Endothelial cell of umbilical vein (primary cell): ENCODE measurements at places on chromosomes 12 and 14. TPM values are rescaled to one million over a fixed set of nuclear protein-coding genes. Genes with fewer than 3 reads are reported as not detected.

SLC35E3 gene
- 9.9 and 13.8 TPM in 2 replicates for total RNA-seq

PTHLH gene
- total RNA-seq, result 0.60 and 1.1 TPM in 2 replicates

CCDC196 gene
- total RNA-seq, result not detected in 2 replicates

KLRF1 gene
- not detected in 2 replicates for total RNA-seq

C3AR1 gene
- 0.21 and 0.22 TPM in 2 replicates for total RNA-seq

KCNK10 gene
- not detected in 2 replicates for total RNA-seq

KRT73 gene
- not detected in 2 replicates for total RNA-seq

CRACR2A gene
- 14.9 and 15.9 TPM in 2 replicates for total RNA-seq

HHIPL1 gene
- total RNA-seq, result 2.0 and 2.1 TPM in 2 replicates

CEBPE gene
- total RNA-seq, result not detected in 2 replicates

DNA sequence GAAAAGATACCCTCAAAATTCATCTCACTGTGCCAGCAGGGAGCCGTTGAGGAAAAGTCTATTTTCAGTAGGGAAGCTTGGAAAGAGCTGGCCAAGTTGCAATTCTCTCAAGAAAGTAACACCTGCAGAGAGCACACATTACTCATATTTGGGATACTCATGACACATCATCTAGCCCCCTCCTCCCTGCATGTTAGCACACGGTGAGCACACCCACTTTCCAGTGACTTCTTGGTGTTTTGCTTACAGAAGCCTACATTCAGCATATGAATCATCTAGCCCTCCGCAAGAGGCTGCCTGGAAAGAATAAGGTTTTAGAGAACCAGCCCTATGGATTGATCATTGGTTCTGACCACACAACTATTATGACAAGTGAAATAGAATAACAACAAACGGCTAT is 124.5 kb downstream of the PTPRO start:
- no peak for DNase-seq

DNA sequence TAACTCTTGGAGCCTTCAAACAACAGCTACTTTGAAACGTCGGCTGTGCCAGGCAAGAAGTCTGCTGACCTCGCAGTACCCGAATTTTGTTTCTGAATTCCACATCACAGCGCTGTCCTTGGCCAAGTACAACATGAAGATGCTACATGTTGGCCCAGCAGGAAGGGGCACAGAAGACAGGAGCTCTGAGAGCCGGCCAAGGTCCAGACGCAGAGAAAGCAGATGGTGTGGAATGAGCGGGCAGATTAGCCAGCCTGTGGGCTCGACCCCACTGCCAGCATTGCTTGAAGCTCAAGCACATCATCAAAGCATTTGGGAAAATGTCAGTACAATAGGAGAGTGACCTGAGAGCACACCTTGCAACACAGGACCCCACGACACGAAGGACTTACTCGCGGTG is 64.5 kb downstream of the FZD10 start:
- DNase-seq, result no peak

DNA sequence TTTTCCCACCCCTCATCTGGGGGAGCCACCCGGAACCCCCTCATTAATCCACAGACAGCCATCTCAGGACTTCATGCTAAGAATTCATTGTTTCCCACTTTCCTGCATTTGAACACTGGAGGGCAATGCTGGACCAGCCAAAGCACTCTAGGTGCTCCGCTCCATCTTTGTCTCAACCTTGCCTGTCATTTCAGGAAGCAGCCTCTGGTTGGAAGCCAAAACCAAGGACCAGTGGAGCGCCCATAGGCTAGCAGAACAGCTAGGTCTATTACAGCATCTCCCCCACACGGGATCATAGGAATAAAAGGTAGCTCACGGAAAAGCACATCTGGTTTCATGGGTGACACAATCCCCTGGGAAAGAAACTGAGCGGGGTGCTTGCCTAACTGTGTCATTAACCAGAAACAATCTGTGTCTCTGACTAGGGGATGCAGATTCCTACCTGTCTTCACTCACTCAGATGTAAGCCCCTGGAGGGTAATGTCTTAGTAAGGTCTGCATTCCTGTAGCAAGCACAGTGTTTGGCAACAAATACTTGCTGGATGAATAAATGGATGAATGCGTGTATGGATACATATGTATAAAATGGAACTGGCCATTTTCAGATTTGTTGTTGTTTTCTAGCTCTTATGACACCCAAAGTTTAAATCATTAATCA is 197.0 kb downstream of the DAD1 start:
- DNase-seq, result peak; percentile 78

GRCh38 chr12:122687086-122687485 is 16.1 kb downstream of the HCAR2 start:
- no peak for DNase-seq

- DNase-seq, result no peak
These were observed 133.2 kb downstream of the MGAT4C start for GRCh38 chr12:86122846-86123468.

- no peak for DNase-seq
These were observed 427.5 kb upstream of the MGAT4C start for GRCh38 chr12:86683568-86684304.

GRCh38 chr14:79740066-79740601 is 471.2 kb downstream of the DIO2 start:
- DNase-seq, result no peak

GRCh38 chr12:19431407-19432308 is 7.6 kb upstream of the AEBP2 start:
- peak; percentile 75 for DNase-seq

DNA sequence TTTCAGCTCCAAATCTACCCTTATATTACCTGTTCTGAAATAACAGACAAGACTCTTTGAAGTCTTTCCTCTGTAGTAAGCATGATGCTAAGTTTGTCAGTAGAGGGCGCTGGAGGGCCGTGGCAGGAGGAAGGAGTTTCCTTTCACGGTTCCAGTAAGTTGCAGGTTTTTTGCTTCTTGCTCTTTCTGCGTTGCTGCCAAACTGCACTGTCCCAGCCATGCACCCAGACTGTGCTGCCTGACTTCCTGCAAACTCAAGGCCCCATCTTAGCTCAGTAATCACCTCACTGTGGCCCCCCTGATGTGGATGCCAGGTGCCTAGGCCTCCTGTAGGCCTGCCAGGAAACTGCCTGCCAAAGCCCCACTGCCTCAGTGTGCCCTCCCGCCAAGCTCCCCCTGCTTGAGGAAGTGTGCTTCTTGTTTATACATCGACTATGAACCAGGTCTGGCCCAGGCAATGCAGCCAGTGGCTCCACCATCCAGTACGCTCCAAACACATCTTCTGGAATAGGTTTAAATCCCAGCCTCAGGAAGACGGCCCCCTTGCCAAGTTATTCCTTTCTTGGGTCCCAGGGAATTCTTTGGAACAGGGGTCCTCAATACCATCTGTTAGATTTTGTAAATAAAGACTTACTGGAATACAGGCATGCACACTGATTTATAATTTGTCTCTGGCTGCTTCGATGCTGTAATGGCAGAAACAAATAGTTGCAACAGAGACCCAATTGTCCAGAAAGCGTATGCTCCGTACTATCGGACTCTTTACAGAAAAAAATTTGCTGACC is 193.7 kb upstream of the LRIG3 start:
- DNase-seq, result peak; percentile 92

DNA sequence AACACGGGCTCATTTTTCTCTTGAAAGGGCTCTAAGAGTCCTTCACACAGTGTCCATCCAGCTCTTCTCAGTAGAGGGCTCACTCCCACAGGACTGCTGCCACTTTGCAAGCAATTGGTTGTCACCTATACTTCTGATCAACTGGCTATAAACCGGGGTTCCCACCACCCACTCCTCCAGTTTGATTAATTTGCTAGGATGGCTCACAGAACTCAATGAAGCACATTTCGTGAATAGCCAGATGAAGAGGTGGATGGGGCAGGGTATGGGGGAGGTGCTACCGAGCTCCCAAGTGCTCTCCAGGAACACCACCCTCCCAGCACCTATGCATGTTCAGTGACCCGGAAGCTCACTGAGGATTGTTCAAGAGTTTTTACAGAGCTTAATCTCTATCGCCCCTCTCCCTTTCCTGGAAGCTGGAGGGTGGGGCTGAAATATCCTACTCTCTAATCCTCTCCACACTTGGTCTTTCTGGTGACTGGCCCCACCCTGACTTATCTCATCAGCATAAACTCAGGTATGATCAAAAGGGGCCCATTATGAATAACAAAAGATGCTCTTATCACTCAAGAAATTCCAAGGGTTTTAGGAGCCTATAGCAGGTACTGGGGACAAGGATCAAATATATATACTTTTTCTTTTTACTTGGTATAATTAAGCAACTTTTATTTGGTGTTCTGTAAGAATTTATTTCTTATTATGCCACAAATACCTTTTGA is 13.9 kb upstream of the EGLN3 start:
- no peak for DNase-seq

DNA sequence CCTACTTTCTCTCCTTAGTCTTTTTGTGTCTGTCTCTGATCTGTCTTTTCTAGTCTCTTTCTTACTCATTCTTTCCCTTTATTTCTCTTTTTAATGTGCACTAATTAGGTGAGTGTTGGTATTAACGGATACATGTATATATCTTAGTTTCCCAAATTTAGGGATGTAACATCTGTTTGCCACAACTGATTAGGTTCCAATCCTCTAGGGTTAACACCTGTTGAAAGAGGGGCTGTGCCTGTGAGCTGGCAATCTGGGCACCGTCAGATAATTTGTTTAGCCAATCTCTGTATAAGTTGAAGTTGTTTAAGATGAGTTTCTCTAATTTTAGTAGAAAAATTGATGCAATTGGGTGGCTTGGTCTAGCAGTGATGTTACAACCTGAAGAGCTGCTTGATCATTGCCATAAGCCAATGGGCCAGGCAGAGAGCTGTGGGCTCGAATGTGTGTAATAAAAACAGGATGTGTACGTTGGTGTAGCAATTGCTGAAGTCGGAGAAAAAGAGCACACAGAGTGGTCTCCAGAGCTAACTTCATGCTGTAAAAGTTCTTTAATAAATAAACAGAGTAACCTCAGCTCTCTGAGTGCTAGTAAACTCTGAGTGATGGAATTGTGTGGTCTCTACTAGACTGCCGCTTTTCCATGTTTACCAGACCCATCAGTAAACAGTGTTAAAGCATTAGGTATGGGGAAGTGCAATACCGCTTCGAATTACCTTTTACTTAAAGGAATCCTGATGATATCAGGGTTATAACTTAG is 18.3 kb upstream of the LYZ start:
- DNase-seq, result no peak

DNA sequence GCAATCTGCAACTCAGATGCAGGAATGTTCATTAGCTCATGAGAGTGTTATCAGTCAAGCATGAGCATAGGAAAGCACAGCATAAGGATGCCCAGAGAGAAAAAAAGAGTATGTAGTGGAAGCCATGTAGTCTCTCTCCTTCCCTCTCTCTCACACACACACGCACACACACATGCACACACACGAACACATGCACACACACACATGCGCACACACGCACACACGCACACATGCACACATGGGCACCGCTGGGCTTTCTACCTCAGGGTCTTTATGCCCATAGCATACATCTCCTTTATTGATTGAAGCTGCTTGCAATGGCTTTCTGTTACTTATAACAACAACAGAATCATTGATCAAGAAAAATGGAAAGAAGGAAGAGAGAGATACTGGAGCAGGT is 240.9 kb downstream of the ETNK1 start:
- no peak for DNase-seq

- peak; percentile 43 for DNase-seq
These were observed 3.4 kb downstream of the PTHLH start for GRCh38 chr12:27968972-27969623.

DNA sequence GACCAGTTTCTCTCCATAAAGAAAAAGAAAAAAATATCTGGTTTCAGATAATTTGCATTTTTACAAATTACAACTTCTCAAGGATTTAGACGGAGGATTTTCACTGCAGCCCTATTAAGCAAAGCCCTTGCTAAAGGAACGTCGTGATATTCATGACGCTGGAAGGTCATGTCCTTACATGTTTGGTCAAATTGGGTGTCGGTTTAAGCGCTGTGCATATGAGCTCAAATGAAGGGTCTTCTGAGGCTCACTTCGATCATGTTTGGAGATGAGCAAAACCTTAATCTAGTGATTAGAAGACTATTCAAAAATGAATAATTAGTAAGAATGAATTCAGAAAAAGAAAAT is 67.3 kb upstream of the USP15 start:
- no peak for DNase-seq

DNA sequence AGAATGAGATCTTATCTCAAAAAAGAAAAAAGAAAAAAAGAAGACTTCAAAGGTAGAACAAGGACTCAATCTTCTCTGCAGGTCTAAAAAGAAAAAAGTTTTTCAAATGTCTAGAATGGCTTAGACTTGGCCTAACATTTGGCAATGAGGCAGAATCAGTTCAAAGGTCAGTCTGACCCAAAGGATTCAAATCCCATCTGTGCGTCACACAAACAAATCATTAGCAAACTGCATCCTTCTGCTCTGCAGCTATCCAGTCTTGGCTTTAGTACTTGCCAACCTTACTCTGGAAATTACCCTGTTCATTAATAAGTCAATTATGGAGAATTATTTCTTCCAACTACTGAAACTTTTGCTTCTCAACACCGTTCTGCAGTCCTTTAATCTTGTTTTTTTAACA is 3.1 kb downstream of the YAF2 start:
- DNase-seq, result no peak
